EL (cell line): ENCODE measurements at places on chromosomes 11 and 22.

GRCh38 chr22:31229402-31230079 lies 17.4 kb downstream of the LIMK2 start:
- DNase-seq = peak; percentile 29

DNA sequence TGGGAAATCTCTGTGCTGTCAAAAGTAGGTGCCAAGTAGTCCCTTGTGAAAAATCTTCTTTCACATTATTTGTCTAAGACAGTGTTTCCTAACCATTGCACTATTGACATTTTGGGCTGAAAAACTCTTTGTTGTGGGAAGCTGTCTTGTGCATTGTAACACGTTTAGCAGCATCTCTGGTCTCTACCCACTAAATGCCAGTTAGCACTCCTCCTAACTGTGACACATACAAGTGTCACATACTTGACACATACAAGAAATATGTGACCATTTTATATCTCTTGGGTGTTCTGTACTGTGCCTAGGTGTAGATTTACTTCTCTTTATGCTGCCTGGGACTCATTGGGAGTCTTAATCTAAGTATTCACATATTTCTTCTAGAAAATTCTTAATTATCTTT lies 57.8 kb downstream of the NXPE1 start:
- peak; percentile 4 for DNase-seq

GRCh38 chr11:57776577-57777210 lies 15.1 kb downstream of the CTNND1 start:
- no peak for DNase-seq

- DNase-seq = no peak
These were observed 86.1 kb upstream of the ZBED5 start for GRCh38 chr11:10943968-10944367.

DNA sequence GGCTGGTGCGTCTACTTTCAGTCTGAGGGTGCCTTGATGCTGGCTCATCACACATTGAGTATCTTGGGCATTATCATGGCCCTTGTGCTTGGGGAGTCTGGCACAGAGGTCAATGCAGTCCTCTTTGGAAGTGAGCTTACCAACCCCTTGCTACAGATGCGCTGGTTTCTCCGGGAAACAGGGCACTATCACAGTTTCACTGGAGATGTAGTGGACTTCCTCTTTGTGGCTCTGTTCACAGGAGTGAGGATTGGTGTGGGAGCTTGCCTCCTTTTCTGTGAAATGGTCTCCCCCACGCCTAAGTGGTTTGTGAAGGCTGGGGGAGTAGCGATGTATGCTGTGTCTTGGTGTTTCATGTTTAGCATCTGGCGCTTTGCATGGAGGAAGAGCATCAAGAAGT lies 4.9 kb downstream of the TLCD5 start:
- no peak for DNase-seq

DNA sequence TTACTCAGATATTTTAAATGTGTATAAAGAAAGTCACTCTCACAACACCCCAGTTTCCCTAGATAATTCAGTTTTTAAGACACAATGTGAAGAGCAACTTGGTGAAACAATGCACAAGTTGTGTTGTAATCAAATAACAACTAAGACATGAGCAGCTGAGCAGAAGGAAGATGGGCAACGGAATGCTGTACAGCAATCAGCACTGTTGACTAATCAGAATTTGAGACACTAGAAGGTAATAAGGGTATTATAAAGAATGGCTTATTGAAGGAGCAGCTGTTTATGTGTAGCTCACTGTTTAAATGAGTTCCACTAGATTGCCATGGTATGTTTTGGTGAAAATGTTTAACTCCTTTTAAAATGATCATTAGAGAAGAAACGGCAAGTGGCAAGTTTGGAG lies 60.1 kb downstream of the SOX6 start:
- no peak for DNase-seq

DNA sequence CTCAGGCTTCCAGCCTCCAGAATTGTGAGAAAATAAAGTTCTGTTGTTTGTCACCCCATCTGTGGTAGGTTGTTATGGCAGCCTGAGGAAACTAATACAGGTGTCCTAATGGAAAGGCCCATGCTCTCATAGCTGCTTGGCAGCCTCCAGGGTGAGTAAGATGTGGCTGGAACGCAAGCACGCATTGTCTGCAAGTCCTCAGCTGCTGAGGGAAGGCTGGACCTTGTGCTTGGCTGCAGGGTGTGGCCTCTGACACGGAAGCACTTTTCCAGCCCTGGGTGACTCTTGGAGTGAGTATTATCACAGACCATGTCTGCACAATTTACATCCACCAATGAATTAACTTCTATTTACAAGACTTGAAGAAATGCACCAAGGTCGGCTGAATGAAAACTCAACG lies 44.4 kb upstream of the BARX2 start:
- DNase-seq = no peak

- no peak for DNase-seq
These were observed 14.2 kb upstream of the RFPL2 start for GRCh38 chr22:32219026-32219425.

DNA sequence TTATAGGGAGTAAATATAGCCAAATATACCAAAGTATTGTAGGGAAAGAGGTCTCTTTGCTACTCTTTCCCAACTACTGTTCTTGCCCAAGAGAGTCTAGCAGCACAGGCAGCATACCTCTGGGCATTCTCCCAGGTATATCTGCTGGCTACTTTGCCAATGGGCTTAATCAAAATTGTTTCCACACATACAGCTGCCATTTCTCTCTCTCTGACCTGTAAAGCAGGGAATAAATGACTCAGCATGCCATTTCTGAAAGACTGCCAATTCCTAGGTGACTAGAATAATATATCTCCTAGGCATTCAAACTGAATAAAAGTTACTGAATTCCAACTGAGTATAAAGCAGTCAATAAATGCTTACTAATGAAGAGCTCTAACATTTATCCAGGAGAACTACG lies 44.6 kb downstream of the RDX start:
- DNase-seq = peak; percentile 56

DNA sequence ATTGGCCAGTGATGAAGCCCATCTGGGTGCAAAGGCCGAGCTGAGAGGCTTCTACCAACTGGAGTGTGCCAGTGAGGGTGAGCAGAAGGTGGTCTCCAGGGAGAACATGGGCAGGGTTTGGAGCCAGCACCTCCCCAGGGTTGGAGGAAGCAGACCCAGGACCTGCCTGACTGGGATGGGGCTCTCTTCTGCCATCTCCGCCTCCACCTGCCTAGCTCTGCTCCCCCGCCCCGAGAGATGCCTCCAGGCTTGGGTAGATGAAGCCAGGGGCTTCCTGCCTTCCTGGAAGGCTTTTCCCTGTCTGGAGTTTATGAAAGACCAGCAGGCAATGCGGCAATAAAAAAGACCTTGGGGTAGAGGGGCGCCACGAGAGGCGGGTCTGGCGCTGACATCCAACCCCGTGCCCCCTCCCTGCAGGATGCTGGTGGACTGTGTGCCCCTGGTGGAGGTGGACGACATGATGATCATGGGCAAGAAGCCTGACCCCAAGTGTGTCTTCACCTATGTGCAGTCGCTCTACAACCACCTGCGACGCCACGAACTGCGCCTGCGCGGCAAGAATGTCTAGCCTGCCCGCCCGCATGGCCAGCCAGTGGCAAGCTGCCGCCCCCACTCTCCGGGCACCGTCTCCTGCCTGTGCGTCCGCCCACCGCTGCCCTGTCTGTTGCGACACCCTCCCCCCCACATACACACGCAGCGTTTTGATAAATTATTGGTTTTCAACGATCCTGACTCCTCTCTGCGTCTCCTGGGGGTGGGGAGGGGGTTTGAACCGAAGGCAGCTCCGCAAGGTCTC lies 3.3 kb downstream of the SELENOM start:
- no peak for DNase-seq

DNA sequence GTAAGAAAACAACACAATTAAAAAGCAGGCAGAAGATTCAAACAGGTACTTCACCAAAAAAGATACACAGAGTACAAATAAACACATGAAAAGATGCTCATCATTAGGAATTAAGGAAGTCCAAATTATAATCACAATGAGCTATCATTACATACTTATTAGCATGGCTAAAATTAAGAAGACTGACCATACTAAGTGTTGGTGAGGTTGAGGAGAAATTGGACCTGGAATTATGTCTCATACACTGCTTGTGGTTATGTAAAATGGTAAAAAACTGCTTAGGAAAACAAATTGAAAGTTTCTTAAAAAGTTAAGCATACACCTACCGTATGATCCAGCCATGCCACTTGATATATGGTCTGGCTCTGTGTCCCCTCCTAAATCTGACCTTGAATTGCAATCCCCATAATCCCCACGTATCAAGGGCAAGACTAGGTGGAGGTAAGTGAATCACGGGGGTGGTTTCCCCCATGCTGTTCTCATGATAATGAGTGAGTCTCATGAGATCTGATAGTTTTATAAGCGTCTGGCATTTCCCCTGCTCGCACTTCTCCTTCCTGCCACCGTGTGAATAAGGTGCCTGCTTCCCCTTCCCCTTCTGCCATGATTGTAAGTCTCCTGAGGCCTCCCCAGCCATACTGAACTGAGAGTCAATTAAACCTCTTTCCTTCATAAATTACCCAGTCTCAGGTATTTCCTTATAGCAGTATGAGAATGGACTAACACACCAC lies 4.8 kb downstream of the SAAL1 start:
- DNase-seq = no peak
